Esophagus mucosa (tissue), 1 donor: ENCODE measurements at places on chromosomes 6 and 20.

GRCh38 chr6:160356074-160356744 lies 8.0 kb downstream of the SLC22A3 start:
- ATAC-seq, result no peak

DNA sequence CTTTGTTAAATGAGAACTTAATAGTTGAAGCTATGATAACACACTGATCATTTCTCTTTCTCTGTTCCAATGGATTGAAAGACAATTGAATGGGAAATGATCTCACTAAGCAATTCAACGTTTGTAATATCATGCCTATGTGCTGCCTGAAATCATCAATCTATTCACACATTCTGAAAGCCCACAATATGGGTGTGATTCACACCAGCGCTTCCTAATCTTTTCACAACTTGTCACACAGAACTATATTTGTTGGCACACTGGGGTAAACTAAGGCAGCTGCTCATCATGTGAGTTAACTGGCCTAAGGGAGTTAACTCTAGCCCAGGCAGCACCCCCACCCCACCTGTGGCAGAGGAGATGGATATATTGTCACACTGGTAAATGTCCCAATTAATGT lies 37.1 kb upstream of the UTRN start:
- ATAC-seq, result no peak

- no peak for ATAC-seq
Observed at GRCh38 chr6:41266541-41266940, 19.9 kb downstream of the TREM1 start.

DNA sequence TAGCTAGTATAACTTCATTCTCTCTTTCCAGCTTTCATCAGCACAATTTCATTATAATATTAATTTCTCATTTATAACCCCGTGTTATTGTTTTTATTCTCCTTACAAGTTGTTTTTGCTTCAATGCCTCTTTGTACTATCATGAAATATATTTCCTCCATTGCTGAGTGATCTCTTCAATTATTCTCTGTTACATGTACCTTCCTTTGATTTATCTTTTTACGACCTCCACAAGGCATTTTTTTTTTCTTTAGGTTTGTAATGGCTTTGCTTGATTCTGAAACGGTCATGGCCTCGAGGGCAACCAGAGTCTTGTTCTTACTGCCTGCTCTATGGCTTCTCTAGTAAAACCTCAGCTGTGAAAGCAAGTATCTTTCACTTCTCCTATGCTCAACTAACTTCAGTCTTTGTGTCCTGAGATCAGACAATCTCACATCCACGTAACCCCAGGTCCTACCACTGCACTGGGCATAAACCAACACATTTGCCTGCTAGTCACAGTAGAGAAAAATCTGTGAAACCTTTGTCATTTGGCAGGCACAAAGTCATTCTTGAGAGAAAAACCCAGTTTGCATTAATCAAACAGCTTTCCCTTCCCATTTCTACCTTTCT lies 119.9 kb downstream of the UST start:
- no peak for ATAC-seq

DNA sequence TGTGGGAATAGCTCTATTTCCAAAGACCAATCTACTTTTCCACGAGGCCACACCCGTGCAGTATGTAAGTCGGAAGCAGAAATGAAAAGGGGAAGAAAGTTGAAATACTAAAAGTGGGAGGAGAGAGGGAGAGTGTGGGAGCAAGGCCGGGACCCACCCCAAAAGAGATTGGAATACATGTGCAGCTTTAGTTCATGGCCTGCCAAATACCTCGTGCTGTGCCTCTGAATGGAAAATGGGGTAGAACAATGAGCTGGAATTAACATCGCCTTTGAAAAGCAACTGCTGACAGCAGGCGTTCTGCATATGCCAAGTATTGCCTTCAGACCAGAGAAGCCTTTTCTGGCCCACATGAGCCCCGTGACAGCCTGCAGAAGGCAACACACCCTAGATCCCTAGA lies 155.6 kb downstream of the CD83 start:
- ATAC-seq, result peak; percentile 0

GRCh38 chr6:31945507-31946369 lies at the start of gene CFB:
TSS of gene CFB (plus strand) at chr6:31946095. CDS start at chr6:31946222, 127 bp downstream.
- peak; percentile 69 for ATAC-seq

DNA sequence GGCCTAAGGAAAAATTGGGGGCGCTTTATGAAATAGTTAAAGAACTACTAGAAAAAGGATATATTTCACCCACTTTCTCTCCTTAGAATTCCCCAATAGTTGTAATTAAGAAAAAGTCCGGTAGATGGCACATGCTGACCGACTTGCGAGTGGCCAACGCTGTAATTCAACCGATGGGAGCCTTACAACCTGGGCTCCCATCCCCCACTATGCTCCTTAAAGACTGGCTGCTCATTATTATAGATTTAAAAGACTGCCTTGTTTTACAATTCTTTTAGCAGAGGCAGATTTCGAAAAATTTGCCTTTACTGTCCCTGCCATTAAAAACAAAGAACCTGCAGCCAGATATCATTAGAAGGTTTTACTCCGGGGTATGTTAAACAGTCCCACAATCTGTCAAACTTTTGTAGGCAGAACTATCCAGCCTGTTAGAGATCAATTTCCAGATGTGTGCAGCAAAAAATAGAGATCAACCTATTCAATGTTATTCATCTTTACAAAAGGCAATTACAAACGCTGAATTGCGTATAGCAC lies 58.5 kb upstream of the PRSS16 start:
- peak; percentile 91 for ATAC-seq

DNA sequence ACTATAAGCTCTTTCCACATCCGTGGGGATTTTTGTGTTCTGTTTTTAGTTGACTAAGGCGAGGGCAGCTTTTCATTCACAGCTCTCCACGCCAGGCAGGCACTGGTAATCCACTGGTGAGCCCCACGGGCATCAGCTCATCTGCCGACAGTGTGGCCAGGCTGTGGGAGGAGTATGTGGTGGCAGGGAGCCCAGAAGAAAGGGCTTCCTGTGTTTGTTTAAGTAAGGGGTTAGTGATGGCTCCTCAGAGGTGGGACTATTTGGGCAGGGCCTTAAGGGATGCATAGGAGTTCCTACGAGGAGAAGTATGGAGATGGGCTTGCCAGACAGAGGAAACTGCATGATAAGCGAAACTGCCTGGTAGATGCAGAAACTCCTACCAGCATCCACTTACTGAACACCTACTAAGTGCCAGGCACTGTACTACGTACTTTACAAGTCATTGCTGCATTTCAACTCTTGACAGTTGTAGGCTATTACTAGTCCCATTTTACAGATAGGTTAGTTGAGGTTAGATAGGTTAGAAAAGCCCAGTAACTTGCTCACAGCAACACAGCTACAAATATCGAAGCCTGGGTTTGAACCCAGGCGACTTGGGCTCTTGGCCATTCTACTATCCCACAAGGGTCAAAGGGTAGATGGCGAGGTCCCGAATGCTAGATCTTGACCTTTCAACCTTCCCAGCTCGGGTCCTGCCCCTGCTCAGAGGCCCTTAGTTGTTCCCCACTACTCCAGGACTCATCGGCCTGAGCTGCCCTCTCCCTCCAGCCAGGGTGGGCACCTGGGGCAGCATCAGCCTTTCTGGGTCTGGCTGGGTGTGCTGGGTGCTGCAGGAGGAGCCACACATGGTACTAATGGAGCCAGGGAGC lies 55.1 kb downstream of the CEBPB start:
- ATAC-seq, result peak; percentile 51

DNA sequence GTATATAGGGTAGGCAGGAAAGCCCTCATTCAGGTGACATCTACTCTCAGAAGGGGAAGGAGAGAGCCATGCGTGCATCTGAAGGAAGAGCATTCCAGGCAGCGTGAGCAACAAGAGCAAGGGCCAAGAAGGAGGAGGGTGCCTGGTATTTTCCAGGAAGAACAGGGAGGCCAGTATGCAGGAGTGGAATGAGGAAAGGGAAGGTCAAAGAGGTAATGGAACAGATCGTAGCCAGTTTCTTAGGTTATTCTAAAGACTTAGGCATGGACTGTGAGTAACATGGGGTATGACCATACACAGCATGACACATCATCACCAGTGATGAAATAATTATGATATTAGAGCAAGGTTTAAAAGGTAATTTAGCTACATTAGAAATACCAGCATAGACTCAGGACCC lies 24.1 kb downstream of the ALDH8A1 start:
- peak; percentile 94 for ATAC-seq

DNA sequence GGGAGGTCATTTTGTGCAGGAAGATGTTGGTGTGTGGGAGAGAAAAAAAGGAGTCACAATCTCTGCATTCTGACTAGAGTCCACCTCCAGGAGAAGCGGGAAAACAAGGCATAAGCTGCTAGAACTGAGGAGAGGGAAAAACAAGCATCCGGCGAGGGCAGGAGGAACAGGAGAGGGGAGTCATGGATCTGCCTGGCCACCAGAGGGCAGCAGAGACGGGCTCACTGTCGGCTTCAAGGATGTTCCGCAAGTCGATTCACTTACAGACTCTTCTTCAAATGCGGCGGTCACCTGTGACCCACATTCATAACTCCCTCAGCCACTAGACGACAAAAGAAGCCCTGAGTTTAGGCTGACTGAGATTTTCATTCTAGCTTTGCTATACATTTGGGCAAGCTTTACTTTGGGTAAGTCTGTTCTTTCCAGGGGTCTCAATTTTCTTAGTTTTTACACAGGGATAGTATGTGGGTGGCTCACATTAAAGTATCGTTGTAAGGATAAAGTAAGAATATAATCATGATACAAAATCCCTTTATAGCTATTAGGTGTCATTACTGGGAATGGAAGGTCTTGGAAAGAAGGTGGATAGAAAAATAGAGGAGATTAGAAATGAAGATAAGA lies 6.6 kb upstream of the BTNL2 start:
- peak; percentile 81 for ATAC-seq

- ATAC-seq, result peak; percentile 96
Observed at GRCh38 chr20:33569802-33570391, 80.0 kb downstream of the CBFA2T2 start.

GRCh38 chr20:16714751-16715150 lies 15.1 kb upstream of the SNRPB2 start:
- no peak for ATAC-seq

DNA sequence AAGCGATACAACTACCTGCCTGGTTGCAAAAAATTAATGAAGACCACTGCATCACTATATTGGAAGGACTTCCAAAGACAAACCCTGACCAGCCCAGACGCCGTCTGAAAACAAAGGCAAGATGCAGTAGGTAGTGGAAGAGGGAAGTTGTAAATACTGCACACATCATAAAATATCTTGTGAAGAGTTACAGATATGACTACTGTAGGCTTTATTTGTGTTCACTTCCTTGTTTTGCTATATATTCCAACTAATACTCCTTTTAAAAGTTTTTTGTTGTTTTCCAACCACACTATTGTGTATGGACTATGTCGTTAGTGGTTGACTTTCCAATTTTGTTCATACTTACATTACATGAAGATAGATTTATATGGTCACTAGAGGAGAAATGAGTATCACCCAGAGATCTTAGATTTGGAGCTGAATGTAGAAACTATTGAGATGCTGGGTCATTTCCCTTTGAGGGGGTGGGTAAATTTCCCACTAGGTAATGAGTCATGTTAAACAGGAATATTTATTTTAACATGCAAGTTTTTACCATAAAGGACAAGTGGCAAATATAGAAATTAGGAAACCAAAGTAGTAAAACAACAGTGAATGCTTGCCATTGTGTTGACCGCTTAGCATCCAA lies 16.6 kb upstream of the TXLNB start:
- ATAC-seq, result no peak

DNA sequence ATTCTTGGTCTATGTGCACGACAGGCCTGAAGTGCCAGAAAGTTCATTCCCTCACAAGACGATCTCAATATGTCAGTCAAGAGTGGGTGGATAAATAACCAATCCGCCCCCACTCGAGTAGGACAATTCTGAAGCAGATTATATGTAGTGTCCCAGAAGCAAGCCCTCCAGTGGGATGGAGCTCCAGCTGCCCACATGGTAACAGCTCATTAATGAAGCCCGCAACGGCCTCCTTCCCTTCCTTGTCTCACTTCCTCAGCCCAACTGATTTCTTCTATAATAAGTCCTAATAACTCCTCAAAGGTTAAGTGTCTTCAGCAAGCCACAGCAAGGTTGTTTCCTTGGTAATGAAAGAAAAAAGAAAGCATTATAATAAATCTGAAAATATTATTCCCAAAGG lies 82.1 kb upstream of the F13A1 start:
- ATAC-seq, result no peak

DNA sequence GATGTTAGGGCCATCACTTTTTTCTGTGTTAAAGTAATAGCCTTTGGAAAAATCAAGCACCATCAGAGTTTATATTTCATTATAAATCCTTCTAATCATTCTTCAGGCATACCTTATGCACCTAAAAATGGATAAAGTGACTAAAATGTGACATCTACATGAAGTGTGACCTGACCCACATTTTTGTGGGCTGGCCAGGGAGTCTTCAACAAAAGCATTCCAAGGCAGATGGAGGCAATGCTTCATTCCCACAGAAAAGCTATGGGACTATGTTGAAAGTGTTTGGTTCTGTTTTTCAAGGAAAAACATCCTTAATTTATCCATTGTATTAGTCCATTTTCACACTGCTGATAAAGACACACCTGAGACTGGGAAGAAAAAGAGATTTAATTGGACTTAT lies 58.8 kb upstream of the LTV1 start:
- no peak for ATAC-seq

GRCh38 chr6:47276377-47276776 lies 33.3 kb downstream of the TNFRSF21 start:
- ATAC-seq, result no peak

- peak; percentile 84 for ATAC-seq
Observed at GRCh38 chr6:6466967-6467761, 121.4 kb upstream of the LY86 start.

- ATAC-seq, result peak; percentile 83
Observed at GRCh38 chr6:160791981-160792418, 90.0 kb downstream of the PLG start.

DNA sequence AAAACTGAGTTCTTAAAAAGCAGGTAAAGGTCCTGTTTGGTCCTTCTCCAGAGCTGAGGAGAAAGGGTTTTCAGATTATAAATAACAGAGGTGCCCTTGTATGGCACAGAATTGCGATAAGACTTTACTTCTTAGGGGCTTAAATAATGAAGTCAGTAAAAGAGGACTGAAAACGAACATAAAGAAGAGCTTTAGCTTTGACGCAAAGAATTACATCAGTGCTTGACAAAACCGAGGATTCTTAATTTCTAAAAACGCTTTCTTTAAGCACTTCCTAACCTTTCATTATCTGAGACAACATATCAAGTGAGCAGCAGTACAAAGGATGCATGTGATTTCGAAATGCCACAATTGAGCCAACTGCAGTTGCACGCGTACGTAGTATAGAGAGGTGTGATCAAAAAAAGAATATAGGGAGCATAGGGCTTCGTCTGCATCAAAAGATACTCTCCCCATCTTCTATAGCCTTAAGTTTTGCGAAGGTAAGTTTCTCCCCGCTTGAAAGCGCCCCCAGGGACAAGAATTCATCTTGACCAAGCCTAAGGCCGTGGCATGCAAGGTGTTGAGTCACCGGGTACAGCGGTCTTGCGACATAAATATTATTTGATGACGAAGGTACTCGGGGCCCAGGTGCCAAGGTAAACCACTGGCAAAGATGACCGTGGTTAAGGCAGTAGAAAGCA lies 778 bp upstream of the LOC128125822 start:
- peak; percentile 56 for ATAC-seq
